ENCODE measurements at places on chromosomes 5 and 9.

DNA sequence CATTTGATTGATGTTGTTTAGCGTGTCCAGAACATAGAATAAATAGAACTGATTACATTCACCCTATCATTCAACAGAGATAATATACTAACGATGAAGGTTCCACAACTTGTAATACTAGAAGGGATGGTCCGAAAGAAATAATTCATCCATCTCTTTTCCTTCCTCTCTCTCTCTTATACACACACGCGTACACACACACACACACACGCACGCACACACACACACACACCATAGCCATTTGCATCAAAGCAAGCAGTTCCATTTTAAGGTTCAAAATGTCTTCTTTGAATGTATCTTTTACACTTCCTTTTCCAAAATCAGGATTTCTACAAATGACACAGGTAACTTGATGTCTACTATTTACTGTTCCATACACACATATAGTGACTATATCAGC, 887 bp downstream of the GDA start:
- DNase-seq: no peak

- no peak for DNase-seq
Measured at GRCh38 chr5:16392718-16393117, 72.9 kb downstream of the ZNF622 start.

GRCh38 chr9:112380825-112381221, 915 bp downstream of the HSDL2 start:
- no peak for DNase-seq

DNA sequence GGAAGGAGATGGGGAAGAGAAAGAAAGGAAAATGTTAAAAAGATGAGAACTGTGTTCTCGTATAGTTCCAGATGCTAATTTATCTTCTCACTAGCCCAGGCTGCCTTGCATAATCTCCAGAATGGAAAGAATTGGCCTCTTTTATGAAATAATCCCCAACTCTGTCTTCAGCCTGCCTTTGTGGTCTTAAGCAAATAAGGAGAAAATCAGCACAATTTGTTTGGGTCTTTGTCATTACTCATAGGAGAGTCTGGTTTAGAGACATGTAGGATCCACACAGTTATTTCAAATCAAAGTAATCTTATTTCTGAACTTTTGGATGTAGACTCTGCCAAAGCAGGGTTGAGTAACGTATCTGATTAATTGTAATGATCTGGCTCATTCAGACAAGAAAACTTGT, 50.7 kb upstream of the CAMK4 start:
- no peak for DNase-seq

DNA sequence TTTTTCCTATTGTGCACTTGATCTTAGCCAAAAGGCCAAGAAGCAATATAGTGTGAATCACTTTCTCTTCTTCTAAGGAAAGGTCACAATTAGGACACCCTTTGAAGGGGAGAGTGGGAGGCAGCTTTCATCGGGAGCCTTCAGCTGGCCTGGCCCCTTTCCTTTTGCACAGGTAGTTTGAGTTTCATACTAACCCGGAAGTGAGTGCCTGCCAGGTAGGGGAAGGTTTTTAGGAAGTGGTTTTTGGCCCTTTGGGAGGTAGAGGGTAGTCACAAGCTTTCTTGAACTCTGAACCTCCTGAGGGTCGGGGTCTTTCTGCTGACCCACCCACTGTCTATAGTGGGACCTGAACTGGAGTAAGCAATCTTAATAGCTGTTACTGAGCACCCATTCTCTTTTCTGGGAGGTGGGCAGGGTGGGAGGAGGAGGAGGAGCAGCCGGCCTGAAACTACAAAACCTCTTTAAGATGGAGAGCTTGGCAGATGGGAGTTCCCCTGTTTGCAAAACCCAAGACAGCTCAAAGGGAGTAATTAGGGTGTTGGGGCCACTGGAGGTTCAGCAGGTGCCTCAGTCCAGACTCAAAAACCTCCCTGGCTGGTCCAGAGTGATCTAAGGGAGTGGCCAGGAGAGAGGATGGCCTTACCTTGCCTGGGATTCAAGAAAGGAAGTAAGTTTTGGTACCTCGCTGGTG, 6.0 kb downstream of the LARP1 start:
- no peak for DNase-seq

GRCh38 chr5:174324680-174325079, 279.2 kb downstream of the NSG2 start:
- DNase-seq: no peak

DNA sequence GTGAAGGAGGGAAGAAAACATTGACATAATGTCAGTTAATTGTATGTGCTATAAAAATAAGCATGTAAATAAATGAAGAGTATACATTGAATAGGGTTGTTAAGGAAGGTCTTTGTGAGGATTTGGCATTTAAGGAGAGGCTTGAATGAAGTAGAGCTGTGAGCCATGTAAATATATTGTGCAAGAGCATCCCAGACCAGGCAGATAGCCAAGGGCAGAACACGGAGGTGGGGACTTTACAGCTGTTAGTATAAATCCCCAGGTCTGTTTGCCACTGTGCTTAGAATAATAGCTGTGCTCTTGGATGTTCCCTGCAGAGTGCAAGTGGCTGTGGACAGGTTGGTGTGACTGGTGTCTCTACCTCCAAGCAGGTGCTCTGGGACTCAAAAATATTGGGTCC, 211.7 kb downstream of the LRRC70 start:
- DNase-seq: no peak

DNA sequence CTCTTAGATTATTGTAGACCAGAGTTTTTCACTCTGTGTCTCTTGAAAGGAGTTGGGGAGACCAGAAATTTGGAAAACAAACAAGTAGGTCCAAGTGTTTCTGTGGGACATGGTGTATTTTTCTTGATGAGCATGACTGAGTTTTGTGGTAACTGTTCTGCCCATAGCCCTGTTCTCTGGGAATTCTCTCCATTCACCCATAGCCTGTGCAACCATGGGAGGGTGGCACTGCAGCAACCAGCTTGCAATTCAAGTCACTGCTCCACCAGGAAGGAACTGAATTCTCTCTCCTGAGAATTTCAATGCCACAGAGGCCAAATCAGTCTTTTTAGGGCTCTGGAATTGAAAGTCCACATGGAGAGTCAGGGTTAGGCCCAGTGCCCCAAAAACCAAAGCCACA, 475.3 kb upstream of the TRPC7 start:
- no peak for DNase-seq

- peak; percentile 74 for DNase-seq
Measured at GRCh38 chr5:61330341-61330844, 1.7 kb upstream of the ZSWIM6 start.

DNA sequence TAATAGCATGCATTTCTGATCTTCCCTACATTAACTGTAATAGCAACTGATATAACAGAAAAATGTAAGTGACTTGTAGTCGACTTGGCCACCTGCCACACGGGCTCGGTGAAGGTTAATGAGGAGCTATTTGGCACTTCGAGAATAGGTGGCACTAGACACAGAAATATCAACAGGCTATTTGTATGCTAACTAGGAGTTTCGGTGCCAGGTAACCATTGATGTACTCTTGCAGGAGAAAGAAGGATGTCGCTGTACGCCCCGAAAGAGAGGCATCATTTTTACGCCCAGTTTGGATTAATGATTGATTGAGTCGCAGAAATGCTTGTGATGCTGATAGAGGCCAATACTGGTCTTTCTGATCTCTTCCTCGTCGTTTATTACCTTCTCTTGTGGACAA, 516 bp upstream of the DMRT2 start:
- no peak for DNase-seq

- no peak for DNase-seq
Measured at GRCh38 chr5:6788956-6789649, 75.9 kb downstream of the TENT4A start.

DNA sequence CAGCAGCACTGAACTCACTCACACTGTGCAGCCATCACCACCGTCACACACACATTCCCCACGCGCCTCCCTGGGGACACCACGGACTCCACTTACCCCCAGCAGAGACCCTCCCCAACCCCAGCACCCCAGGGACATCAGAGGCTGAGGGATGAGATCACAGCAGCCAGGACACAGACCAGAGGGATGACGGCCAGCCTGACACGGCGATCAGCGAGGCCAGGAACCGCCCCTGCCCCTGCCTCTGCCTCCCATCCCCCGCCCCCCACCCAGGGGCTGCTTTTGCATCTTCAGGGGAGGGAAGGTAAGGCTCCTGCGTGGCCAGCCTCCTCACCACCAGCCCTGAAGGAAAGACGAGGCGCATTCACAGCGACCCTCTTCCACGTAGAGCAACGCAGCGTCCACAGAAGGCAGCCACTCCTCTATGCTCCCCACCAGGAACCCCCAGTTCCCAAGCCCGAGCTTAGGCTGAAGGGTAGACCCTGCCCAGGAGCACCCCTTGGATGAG, 104.5 kb downstream of the VAV2 start:
- DNase-seq: no peak

DNA sequence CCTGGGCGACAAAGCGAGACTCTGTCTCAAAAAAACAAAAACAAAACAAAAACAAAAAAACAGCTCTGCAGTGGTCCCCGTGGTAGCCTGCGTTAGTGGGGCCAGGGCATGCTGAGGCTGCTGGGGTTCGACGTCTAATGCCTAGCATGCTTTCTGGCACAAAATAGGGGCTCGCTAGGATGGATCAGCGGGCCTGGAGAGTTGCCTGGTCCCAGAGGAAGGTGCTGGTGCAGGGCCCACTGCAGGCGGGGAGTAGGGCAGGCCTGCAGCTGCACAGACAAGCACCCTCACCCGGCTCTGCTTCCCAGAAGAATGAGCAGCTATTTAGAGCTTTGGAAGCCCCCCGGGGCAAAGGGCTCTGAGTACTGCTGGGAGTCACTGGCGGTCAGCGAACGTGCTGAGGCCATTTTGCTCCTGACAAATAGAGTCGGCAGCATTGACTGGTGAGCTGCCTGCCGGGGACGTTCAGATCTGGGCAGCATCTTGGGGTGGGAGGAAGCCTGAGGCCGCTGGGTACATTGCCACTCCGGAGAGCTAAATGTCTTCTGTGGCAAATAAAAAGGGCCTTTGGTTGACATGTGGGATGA, 126.7 kb downstream of the OLFM1 start:
- DNase-seq: no peak

DNA sequence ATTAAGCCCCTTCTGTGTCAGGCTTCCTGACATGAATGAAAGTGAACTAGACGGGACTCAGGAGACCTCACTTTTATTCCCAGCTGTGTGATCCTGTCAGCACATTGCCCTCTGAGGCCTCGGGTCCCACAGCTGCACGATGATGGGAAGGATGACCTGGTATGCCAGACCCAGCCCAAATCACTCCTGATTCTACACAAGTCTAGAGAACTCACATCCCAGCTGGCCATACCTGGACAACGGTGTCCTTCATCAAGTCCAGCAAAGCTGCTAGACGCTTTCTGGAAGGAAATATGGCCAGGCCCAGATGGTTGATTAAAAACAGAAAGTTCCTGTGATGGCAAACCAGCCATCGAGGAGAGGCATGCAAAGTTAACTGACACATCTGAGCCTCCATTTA, 118.0 kb upstream of the FSTL4 start:
- DNase-seq: no peak

DNA sequence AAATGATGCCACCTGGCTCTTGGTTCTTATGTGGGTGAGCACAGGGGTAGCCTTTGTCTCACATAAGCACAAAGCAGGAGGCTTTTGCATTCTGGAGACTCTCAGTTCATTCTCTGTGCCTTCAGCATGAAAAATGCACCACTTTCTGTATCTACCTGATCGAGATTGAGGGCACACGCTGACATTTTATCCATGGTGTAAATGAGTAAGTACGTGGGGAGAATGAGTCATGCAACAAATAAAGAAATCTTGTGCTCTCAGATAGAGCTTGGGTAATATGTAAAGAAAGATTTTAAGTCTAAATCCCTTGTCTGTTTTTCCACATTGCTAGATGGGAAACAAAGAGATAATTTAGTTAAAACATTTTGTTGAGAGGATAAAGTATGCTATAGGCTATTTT, 607.2 kb upstream of the WWC1 start:
- DNase-seq: no peak

DNA sequence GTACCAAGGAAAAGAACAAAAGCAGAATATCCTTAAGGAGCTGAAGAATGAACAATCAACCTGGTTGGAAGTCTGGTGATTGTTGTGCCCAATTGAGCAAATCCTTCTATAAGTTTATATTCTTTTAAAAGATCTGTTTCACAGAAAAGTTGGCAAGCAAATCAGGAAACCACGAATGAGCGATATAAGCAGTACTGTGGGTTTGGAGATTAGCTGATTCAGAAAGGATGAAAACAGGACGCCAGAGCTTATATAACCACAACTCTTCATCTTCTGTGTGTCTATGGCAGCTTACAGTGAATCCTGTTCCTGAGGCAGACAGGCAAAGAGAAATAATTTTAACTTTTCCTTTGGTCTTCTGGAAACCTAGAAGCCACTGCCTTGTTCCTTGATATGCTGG, 61.7 kb downstream of the SLC38A9 start:
- DNase-seq: no peak
